Memory B cell (primary cell): ENCODE measurements at places on chromosomes 2 and 18.

DNA sequence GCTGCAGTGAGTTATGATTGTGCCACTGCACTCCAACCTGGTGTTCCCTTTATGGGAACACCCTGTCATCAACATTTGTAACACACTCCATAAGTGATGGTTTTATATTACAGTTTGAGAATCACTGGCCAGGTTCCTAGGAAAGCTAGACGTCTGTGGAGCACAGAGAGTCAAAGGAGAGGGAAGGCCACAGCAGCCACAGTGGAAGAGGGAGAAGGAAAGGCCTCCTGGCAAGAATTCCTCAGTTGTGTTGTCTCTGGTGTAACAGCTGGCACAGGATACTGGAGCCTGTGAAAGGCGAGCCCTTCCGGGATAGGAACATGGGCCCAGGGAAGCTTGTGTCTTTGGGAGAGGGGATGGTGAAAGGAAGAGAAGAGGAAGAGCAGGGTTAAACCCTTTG lies 360.5 kb upstream of the PIK3C3 start:
- H3K36me3 ChIP-seq: no peaks in the 10 kb centered on the region
- H3K4me3 ChIP-seq: no peak overlapping the region
- H3K4me1 ChIP-seq: no peaks in the 10 kb centered on the region
- DNase-seq: no peak

DNA sequence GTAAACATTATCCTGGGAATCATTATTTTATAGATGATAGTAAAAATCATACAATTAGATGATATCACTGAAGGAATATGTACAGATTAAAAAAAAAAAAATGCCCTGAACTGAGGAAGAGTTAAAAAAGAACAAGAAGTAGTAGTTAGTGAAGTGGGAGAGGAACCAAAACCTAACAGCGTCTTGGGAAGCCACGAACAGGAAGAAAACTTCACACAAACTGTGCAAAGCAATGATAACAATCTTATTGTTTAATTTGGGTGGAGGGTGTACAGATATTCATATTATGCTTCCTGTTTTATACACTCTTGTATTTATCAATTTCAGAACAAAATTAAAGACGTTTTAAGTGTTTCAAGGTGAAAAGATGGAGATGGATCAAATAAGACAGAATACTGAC lies 3.5 kb downstream of the HEATR5B start:
- H3K4me1 ChIP-seq: peaks cover 42% of the 10 kb centered on the region
- no peak for DNase-seq

DNA sequence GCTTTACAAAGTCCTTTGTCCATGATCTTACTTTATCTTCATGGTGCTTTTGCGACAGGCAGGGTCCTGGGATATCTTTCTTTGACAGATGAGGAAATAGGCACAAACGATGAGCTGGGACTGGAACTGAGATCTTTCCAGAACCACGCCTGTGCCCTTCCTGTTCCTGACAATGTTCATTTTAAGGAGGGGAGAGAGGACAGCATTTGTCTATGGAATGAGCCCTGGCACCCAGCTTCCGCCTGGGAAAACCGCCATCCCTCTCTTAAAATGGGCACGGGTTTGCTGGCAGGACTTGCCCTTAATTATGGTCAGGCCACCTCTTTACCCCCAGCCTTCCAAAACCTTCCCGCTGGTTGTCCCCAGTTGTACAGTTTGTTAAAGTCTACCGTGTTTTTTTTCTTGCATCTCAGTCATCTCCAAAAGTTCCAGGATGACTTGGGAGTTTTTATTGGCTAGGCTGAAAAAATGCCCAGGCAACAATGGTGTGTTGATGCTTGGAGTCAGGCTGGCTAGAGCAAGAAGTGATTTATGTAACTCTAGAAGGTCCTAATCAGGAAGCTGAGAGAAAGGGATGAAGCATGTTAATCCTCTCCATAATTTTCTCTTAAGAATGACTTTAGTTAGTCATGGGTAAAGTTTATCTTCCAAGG lies 264.9 kb upstream of the EPAS1 start:
- no peak for DNase-seq
- no peak overlapping the region for H3K27ac ChIP-seq
- H3K36me3 ChIP-seq: peaks cover 30% of the 10 kb centered on the region
- H3K4me3 ChIP-seq: no peak overlapping the region

DNA sequence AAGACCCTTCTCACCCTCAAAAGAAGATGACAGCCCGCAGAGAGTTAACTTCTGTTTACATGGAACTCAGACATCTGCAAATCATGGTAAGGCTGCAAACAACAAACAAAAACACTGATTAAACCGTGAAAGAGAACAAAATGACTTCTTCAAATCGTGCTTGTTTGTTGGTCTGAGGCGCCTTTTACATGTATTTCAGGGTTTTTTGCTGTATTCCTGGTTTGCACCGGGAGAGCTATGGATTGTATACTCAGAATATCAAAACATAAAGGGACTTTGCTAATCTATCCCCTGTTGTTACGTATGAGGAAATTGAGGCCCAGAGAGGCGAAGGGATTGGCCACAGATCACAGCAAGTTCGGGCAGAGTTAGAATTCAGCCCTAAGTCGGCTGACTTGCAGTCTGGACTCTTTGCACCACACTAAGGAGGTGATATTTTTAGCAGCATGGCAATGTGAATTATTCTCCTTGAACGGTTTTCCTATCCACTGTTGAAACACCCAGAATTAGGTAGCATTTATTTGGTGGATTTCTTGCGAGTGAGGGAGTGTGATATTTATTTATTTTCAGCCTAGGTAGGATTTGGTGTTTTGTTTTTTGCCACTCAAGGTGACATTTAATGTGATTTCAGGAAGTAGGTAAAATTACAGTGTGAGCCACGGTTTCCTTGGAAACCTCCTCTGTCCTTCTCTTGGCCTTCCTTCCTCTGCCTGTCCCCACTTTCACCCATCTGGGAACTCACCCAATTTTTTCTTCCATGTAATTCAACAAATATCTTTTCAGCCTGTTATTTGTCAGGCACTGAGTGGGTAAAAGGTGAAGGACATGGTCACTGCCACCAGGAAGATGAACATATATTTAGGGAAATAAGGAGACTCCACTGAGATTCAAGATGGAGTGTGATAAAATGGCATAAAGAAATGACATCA lies 980 bp upstream of the PDE6D start:
- H3K27ac ChIP-seq: peak overlapping the region; percentile 96
- no peak for DNase-seq
- H3K27me3 ChIP-seq: no peaks in the 10 kb centered on the region
- H3K36me3 ChIP-seq: no peaks in the 10 kb centered on the region
- H3K4me1 ChIP-seq: peaks cover 54% of the 10 kb centered on the region

- H3K27ac ChIP-seq: no peak overlapping the region
- peaks cover 22% of the 10 kb centered on the region for H3K27me3 ChIP-seq
- H3K4me3 ChIP-seq: no peak overlapping the region
- H3K36me3 ChIP-seq: no peaks in the 10 kb centered on the region
- no peak for DNase-seq
Measured at GRCh38 chr18:50167966-50168365, 27.0 kb downstream of the MYO5B start.

- H3K36me3 ChIP-seq: no peaks in the 10 kb centered on the region
- no peak overlapping the region for H3K27ac ChIP-seq
- no peak for DNase-seq
Measured at GRCh38 chr2:64313398-64313723, 140.6 kb upstream of the LGALSL start.

- no peak overlapping the region for H3K4me3 ChIP-seq
- H3K4me1 ChIP-seq: peaks cover 9% of the 10 kb centered on the region
- DNase-seq: no peak
- no peak overlapping the region for H3K27ac ChIP-seq
- H3K27me3 ChIP-seq: no peaks in the 10 kb centered on the region
Measured at GRCh38 chr2:10452312-10452711, 4.2 kb upstream of the ODC1 start.

GRCh38 chr2:169464882-169465281 lies 14.4 kb upstream of the BBS5 start:
- DNase-seq: no peak
- H3K4me3 ChIP-seq: no peak overlapping the region
- H3K27me3 ChIP-seq: no peaks in the 10 kb centered on the region

GRCh38 chr2:234259440-234259839 lies 208.9 kb downstream of the SPP2 start:
- peaks cover 3% of the 10 kb centered on the region for H3K4me1 ChIP-seq
- H3K27ac ChIP-seq: no peak overlapping the region
- no peak overlapping the region for H3K4me3 ChIP-seq
- peaks cover 20% of the 10 kb centered on the region for H3K27me3 ChIP-seq

DNA sequence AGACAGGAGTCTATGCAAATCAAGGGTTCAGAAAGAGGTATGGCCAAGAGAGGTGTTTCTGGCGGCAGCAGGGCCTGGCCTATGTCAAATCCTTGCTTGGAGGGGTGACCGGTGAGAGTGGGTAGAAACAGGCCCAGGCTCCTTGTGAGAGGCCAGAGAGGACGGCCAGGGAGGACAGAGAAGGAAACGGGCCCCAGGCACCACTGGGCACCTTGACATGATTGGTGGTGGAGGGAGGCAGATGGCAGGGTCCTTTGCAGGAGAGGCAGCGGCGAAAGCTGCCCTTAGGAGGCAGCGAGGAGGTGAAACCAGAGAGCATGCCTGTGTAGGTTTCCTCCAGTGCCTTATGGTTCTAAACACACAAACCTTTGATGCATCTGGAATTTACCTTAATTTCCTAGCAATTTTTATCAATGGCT lies 6.2 kb downstream of the RAMP1 start:
- no peak overlapping the region for H3K4me3 ChIP-seq
- H3K36me3 ChIP-seq: no peaks in the 10 kb centered on the region
- no peak for DNase-seq
- H3K27me3 ChIP-seq: peaks cover 23% of the 10 kb centered on the region
- H3K4me1 ChIP-seq: peaks cover 6% of the 10 kb centered on the region

GRCh38 chr2:204645018-204645773 lies 99.9 kb downstream of the PARD3B start:
- H3K27me3 ChIP-seq: peaks cover 2% of the 10 kb centered on the region
- H3K4me1 ChIP-seq: no peaks in the 10 kb centered on the region
- H3K36me3 ChIP-seq: no peaks in the 10 kb centered on the region
- H3K27ac ChIP-seq: no peak overlapping the region
- no peak overlapping the region for H3K4me3 ChIP-seq

- peaks cover 2% of the 10 kb centered on the region for H3K36me3 ChIP-seq
- no peak for DNase-seq
- no peak overlapping the region for H3K4me3 ChIP-seq
- no peaks in the 10 kb centered on the region for H3K4me1 ChIP-seq
- no peak overlapping the region for H3K27ac ChIP-seq
- H3K27me3 ChIP-seq: no peaks in the 10 kb centered on the region
Measured at GRCh38 chr18:78495550-78495949, 484.1 kb upstream of the SALL3 start.

- peaks cover 1% of the 10 kb centered on the region for H3K4me1 ChIP-seq
- H3K27ac ChIP-seq: no peak overlapping the region
- DNase-seq: no peak
- no peak overlapping the region for H3K4me3 ChIP-seq
Measured at GRCh38 chr2:98842136-98842535, 93.9 kb downstream of the CRACDL start.

- peaks cover 5% of the 10 kb centered on the region for H3K36me3 ChIP-seq
- H3K27ac ChIP-seq: no peak overlapping the region
- peaks cover 12% of the 10 kb centered on the region for H3K4me1 ChIP-seq
- no peak for DNase-seq
Measured at GRCh38 chr18:55353391-55353790, 234.6 kb downstream of the TCF4 start.

- peaks cover 4% of the 10 kb centered on the region for H3K27me3 ChIP-seq
- no peaks in the 10 kb centered on the region for H3K36me3 ChIP-seq
- no peaks in the 10 kb centered on the region for H3K4me1 ChIP-seq
Measured at GRCh38 chr2:1813371-1813770, 69.1 kb upstream of the PXDN start.

DNA sequence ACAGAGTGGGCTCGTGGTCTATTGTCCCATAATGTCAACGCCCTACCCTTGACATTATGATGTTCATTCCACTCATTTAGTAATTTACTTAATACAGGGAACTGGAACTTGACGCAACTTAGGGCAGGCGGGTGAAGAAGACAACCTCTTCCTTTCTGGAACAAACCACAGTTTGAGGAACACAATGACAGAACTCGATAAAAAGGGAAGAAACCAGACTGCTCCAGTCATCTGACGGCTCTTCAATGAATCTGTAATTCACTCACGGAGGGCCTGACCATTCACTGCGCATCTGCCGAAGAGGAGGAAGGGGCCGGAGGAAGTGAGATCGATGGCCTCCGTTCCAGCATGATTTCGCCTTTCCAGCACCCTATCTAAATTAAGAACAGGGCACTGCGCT lies 83.2 kb downstream of the BCL2 start:
- H3K4me1 ChIP-seq: peaks cover 38% of the 10 kb centered on the region
- H3K4me3 ChIP-seq: no peak overlapping the region
- no peaks in the 10 kb centered on the region for H3K27me3 ChIP-seq
- H3K27ac ChIP-seq: peak overlapping the region; percentile 88
- DNase-seq: no peak
- peaks cover 22% of the 10 kb centered on the region for H3K36me3 ChIP-seq

- no peak overlapping the region for H3K4me3 ChIP-seq
- no peak overlapping the region for H3K27ac ChIP-seq
- no peaks in the 10 kb centered on the region for H3K4me1 ChIP-seq
- DNase-seq: no peak
- no peaks in the 10 kb centered on the region for H3K36me3 ChIP-seq
- H3K27me3 ChIP-seq: peaks cover 16% of the 10 kb centered on the region
Measured at GRCh38 chr18:48036226-48036625, 105.8 kb upstream of the SMAD2 start.

DNA sequence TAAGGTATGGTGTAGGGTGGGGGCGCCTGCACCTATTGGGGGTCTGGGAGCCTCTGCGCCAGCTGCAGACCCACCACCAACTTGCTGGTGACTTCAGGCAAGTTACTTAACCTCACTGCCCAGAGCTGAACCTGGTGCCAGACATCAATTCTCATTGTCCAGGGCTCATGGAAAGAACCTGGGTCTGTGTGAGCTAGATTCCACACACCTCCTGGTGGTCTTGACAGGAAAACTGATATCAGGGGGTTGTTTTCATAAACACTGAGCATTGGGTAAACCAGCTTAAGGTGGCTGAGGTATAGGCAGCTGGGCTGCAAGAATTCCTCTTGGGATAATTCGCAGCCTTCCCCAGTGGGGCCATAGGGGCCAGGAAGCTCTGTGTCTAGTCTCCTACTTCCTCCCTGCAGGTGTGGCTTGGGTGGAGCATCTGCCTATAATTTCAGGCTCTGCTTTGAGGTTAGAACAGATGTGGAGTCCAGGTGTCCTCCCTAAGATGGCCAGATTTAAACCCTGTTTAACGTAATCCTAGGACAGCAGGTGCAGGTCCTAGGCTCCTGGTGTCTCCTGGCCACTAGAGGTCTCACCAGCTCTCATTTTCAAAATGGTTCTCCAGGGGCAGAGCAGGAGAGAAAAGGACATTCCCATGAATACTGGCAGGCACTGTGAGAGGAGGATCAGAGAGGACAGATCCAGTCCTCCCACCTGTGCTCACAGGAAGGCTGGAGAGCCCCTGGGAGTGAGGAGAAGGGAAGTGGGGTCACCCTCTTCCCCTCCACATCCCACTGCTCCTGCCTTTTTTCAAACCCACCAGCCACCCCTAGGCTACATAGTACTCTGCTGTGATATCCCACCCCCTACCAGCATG lies 100.4 kb upstream of the SMAD2 start:
- DNase-seq: no peak
- H3K4me1 ChIP-seq: no peaks in the 10 kb centered on the region
- no peaks in the 10 kb centered on the region for H3K36me3 ChIP-seq
